ENCODE measurements at places on chromosomes 3 and 15.
A peak's percentile ranks its signal among the peaks of the same experiment; 100 is the strongest.

DNA sequence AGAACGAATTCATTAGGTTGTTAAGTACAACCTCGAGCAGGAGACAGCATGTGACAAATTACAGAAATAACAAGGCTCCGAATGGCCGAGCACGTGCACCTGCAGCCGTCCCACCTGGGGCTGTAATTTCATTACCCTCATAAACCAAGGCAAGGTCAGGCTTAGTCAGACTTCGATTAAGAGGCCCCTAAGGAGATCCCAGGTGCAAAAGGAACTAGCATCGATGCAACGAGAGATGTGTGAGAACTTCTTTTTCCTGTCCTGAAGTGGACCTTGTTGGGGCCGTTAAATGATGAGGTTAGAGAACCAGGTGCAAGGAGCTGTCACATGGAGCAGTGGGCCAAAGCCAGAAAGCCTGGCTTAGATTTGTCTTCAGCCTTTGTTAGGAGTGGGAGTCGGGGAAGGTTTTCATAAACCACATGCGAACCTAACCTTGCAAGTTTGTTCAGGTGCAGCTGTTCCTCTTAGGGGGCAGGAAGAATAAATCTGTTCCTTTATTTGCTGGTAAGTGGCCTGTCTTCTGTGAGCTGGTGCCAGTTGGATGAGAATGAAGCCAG lies 559.9 kb upstream of the MCTP2 start:
- peak; percentile 74 for DNase-seq

GRCh38 chr3:129619726-129620162 lies 13.3 kb upstream of the PLXND1 start:
- DNase-seq: peak; percentile 43

DNA sequence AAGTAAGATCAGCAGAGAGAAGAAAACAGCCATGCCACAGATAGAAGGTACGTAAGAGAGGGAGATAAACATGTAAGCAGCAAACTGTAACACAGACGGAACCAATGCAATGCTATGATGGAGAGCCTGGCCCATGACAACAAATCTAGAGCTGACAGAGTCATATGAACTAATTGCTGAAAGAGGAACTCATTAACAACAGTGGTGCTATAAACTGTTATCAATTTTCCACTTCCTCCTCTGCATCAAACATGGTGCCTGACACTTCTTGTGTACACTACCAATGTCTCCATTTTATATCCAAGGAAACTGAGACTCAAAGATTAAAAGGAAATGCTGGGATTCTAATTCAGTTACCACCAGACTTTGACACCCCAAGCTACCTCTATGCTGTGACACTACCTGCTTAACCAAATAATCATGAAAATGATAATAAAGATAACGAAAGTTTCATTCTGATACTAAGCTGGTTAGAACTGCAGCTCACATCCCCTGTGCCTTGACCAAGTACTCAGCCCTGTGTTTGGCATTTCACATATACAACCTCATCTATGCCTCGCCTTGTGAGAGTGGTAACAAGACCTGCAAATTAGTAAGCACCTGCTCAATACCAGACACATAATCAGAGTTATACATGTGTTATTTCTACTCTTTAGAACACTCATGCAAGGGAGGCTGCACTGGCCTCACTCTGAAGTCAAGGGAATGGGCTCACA lies 79.3 kb downstream of the ANO10 start:
- DNase-seq: no peak

DNA sequence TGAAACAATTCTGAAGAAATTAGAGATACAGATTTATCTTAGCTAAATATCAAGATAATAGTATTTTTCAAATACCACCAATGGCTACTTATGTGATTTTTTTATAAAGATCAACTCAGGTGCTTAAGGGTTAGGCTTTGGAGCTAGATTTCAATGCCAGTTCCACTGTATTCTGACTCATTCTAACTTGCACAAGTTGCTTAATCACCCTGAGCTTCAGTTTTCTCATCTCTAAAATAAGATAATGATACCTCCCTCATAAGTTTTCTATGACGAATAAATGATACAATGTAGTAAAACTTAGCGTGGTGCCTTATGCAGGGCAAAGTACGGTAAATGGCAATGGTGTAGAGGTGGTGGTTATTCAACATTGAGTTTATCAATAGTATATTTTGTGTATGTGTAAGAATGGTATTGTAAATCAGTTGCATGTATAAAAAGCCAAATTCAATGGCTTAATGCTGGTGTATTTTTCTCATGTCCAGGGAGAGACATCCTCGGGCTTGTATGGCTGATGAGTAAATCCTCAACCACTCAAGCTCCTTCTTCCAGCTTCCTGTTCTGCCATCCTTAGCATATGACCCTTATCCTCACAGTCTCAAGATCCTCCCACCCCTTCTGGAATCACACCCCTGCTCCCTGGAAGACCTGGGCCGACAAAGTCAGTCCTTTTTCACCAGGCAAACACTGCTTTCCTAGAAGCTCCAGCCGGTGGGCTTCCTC lies 505.9 kb upstream of the CFAP20DC start:
- DNase-seq: no peak

GRCh38 chr3:113535898-113536297 lies 3.5 kb downstream of the SIDT1 start:
- DNase-seq: no peak

GRCh38 chr3:20652231-20652986 lies 466.4 kb upstream of the SGO1 start:
- no peak for DNase-seq

- DNase-seq: no peak
Measured at GRCh38 chr15:29044503-29044901, 158.7 kb downstream of the APBA2 start.

DNA sequence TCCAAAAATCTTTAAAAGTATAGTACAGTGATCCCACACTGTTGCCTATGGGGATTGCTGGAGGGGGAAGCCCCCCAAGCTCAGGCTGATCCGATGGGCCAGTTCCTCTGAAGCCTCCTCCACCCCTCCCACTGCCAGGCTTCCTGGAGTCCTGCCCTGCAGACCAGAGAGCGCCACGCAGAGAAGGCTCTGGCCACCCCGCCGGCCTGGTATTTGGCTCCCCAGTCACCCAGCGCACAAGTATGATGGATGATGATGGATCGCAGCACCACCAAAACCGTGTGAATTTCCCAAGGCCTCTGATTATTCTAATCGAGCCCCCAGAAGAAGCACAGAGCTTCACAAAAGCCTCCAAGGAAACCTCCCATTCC lies 259.0 kb downstream of the MECOM start:
- DNase-seq: no peak

GRCh38 chr3:139528924-139529323 lies 10.6 kb downstream of the RBP1 start:
- DNase-seq: no peak

DNA sequence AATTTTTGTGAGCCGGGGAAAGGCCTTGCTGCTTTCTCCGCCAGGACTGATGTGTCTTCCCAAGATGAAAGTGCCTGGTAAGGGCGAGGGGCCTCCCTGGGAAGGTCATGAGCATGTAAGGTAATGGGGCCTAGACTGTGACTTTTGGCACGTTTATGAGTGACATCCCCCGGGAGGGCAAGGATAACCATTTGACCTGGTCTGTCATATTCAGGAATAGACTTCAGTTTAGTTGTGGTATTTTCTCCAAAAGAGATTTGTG lies 631 bp upstream of the CNBP start:
- no peak for DNase-seq

DNA sequence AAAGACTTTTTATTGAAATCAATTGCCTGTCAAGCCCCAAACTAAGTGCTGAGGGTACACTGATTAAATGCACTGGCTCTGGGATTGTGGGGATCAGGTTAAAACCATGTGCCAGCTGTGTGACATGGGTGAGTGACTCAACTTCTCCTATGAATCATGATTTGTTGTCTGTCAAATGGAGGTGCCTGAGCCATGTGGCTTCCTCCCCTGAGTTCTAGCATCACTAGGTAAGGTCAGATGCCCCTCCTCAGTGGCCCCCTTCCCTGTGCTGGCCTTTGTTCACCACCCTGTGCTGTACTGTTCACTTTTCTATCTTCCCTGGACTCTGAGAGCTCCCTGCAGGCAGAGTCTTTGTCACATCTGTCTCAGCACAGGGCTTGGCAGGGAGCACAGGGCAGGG lies 43.6 kb upstream of the ATP2B2 start:
- DNase-seq: no peak

DNA sequence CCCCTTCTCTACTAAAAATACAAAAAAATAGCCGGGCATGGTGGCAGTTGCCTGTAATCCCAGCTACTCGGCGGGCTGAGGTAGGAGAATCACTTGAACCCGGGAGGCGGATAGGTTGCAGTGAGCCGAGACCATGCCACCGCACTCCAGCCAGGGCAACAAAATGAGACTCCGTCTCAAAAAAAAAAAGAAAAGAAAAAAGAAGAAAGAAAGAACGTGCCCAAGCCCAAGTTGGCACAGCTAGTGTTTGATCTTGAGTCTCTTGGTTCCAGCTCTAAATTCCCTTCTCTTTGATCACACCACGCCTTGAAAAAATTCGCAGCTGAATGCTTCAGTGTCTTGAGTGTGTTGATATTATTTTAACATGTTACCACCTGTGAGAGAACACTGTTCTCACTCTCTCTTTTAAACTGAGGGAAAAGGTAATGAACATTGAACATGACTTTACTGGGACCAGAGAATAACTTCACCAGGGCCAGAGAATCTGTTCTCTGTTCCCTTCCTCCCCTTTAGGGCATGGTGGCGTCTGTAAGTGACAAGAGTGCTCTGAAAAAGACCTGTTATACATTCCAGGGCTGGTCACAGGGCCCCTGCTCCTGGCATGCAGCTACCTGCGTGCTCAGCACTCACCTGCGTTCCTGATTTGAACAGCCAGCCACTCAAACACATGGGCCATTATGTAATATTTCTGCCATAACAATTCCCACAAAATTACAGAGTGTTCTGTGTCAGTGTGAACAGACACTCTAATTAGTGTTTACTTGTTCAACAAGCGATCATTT lies 19.0 kb downstream of the SLCO3A1 start:
- no peak for DNase-seq

GRCh38 chr15:83248151-83249029 lies 36.1 kb downstream of the BNC1 start:
- no peak for DNase-seq

DNA sequence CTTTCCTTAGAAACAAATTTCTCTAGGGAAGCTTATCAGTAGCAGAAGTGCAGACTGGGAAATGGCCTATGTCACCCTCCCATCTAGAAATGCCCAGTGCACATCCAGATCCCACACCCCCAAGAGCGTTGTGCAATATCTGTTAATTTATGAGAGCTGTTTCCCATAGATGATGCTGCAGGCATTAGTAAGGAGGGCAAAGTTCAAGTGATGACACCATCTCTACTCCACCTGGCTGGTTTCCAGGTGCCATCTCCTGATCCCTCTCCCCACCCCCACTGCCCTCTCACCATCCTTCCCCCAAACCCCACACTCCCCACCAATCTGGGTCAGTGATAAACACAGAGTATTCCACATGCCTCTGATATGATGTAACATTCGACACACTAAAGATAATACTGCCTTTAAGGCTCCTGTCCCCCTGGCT lies 39.4 kb downstream of the AGTR1 start:
- no peak for DNase-seq

- DNase-seq: no peak
Measured at GRCh38 chr15:56608140-56608778, 125.0 kb downstream of the ZNF280D start.
